ENCODE measurements at places on chromosomes 7 and 10.

DNA sequence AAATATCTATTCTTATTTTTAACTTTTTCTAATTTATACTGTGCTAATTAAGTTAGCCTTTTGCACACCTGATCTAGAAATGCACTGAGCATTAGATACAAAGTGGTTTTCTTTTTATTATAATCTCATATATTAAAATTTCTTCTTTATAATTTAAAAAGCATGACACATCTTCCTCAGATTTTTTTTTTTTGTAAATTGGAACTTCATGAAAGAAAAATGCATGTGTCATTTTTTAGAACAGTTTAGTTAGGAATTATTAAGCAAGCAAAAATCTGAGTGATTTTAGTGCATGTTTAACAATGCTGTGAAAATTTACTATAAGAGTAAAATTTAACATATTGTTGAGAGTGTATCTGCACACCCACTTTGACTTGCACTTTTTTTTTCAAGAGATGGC lies 367.9 kb downstream of the TFEC start:
- no peak for DNase-seq

DNA sequence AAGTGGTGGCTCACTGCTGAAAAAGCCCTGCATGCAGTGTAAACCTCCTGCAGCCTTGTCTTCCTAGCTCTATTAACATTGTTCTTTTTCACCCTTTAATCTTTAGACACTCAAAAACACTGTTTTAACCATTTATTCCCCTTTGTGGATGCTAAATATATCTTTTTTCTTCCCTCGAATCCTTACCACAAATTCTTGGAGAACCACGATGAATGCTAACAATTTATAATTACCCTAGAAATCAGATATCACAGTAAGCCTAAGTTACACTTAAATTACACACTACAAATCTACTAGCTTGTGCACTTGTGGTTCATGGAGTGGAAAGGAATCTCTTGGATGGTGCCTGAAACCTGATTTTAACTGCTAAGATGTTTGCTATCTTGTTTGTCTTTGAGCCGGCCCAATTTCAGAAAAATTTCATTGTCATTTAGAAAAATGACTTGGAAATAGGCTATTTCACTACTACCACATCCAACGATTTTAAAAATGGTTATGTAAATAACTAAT lies 125.1 kb upstream of the NOBOX start:
- DNase-seq, result no peak

DNA sequence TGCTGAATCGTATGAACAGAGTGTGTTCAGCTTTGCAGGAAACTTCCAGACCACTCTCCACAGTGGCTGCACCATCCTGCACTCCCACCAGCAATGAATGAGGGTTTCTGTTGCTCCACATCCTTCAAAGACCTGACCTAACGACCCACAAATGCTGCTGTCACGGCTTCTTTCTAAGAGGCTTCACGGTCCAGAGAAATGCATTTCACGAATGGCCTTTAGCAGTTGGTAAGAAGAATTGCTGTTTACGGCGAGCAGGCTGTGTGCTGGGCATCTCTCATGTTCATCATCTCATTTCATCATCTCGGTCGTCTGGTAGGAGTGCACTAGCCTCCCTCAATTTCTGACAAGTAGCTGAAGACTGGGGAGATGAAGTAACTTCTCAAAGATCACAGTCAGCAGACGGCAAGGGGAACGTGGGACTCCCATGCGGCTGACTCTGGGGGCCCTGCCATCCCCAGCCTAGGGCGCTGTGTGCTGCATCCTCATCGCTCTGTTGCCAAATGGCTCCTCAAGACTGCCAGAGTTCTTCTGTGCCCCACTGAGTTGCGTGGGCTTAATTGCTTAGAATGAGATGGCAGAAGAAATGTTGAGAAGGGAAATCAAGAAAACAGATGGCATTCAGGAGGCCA lies 72.9 kb downstream of the ADARB2 start:
- DNase-seq, result no peak

DNA sequence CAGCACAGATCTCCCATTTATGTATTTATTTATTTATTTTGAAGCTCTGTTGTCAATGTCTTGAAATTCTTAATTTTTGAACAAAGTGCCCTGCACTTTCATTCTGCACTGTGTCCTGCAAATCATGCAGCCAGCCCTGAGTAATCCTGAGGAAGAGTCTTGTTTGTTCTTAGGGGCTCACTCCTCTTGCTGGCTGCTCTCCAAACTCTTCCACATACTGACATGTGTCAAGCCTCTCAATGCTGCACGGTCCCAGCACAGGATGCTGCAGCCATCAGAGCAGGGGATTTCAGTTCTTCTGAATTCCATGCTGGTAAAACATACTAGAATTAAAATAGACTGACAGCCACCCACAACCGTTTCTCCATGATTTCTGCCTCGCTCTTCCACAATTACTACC lies 207.2 kb downstream of the PARD3 start:
- no peak for DNase-seq

DNA sequence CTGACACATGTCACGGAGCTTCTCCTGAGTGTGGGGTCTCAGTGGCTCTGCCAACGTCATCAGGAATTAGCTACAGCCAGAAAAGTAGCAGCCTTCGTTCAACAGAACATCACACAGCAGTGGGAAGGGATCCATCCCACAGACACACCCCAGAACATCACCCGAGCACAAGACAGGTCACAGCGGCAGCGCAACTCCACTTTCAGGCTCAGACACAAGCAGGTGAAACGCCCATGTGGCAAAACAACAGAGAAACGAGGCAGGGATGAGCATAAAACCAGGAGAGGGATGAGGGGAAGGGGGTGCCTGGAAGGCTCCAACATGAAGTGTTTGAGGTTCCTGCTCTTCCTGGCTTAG lies 44.8 kb downstream of the CAMK2B start:
- DNase-seq, result no peak

DNA sequence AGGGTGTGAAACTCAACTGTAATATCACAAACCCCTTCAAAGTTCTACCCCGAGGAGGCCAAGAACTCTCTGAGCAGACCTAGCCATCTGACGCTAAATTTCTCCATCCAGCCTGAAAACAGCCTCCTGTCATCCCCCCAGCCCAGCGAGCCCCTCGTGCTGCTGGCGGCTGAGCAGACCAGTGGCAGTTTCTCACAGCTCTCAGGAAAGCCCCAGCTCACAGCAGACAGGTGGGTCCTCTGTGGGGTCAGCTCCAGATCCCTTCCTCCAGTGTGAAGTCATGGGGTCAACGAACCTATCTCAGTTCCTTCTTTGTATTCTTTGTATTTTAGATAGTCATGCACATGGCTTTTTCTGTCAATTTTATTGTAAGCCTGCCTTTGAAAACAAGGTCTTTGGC lies 7.8 kb downstream of the GARIN1A start:
- DNase-seq, result no peak

DNA sequence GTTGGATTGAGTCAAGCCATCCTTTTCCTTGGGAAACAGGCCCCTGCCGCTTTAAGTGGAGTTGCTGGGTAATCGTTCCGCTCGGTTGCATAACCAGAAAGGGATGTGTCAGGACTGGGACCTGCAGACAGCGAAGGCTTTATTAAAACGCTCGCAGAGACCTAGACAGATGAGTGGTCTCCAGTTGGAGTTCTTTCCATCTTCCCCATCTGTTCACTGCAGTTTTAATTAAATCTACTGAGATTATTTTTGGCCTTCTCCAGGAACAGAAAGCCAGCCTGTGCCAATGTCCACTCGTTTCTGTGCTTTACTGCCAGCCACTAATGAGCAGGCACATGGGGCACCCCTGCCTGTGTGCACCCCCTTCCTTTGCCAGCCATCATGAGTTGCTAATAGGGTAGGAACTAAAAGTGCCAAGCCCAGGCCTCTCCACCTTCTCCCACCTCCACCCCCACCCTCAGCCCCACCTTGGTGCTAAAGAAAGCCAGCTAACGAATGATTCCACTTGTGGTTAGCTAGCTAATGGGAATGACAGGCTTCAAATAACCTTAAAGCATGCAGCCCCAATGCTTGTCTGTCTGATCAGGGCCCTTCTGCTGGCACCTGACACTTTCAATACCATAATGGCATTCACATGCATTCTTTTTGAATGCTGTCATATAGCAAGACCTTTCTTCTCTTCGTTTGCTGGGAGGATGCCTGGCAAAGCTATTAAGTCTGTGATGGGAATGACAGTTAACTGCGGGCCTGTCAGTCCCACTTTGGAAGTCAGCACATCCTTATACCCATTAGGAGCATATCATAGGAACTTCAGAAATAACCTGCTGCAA lies 556.8 kb upstream of the GALNT17 start:
- DNase-seq, result no peak

GRCh38 chr10:76257816-76258215 lies 826.4 kb downstream of the LRMDA start:
- no peak for DNase-seq

DNA sequence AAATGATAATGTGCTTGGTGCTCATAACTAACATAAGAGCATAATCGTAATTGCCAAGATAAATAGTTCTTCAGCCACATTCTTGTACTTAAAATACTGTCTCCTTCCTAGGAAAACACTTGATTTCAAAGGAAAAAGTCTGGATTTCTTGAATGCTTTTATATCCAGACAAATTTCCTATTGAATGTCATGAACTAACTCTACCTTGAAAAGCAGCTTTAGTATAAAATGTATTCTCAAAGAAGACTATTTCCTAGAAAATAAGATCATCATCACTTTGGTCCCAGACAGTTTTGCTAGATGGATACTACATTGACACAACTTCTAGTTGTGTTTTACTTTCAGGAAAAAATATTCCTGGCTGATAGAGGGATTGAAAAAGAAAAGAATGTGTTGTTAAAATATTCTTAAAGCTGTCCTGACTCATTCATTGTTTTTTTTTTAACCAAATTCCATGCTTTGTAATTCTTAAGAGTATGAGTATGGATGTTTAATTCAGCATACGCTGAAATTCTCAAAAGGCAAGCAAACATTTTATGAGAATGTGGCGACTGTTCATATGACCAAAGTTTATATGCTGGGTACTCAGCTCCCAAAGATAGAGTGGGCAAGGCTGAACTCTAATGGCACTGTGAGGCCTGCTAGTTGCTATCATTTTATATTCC lies 106.1 kb downstream of the PPP1R3A start:
- no peak for DNase-seq

GRCh38 chr10:117168729-117169128 lies 28.6 kb upstream of the KCNK18 start:
- DNase-seq, result no peak
